ENCODE measurements at places on chromosomes 2 and 18.

GRCh38 chr2:173171924-173172643, 96.4 kb downstream of the MAP3K20 start:
- no peak for DNase-seq

- DNase-seq: no peak
These were observed 8.6 kb downstream of the CCNT2 start for GRCh38 chr2:134927195-134927594.

DNA sequence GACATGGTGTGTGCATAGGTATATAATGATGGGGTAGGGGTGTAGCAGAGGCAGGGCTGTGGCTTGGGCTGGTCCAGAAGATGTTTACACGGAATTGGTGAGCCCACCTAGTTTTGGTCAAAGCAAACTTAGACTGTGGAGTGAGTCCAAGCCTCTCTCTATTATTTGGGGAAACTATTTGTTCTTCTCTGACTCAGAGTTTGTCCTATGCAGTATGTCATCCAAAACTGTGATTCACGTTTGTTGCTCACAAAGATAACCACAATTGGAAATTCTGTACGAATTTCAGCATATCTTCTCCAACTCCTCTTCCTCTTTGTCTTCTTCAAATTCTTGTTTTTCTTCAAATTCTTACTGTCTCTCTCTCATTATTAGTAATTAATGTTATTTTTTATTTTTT, 292.9 kb downstream of the XIRP2 start:
- no peak for DNase-seq

- no peak for DNase-seq
These were observed 35.6 kb downstream of the EPAS1 start for GRCh38 chr2:46332686-46333281.

- no peak for DNase-seq
These were observed 1.9 kb upstream of the NABP1 start for GRCh38 chr2:191675807-191676721.

GRCh38 chr2:166284359-166284758, 91.4 kb downstream of the SCN9A start:
- no peak for DNase-seq

DNA sequence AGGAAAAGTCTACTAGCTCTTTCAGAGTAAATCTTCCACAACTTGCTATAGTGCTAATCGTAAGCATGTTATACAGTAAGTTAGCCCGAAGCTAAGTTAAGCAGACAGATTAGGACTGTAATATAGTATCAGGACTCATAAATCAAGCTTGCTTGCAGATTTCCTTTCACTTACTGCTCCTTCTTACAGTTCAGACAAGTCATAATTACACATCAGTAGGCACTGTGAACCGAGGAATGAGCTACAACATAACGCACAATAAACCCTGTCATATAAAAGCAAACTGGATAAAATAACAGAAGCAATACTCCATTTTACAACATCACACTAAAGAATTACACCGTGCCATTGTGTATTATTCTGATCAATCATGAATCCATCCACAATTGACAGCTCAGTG, 832.6 kb upstream of the ZEB2 start:
- DNase-seq: no peak

GRCh38 chr2:233519787-233520611, 46.6 kb downstream of the USP40 start:
- no peak for DNase-seq

- DNase-seq: no peak
These were observed 7.5 kb upstream of the TUBA4A start for GRCh38 chr2:219261024-219261855.

- no peak for DNase-seq
These were observed 9.6 kb downstream of the SERPINB8 start for GRCh38 chr18:63979409-63979920.

DNA sequence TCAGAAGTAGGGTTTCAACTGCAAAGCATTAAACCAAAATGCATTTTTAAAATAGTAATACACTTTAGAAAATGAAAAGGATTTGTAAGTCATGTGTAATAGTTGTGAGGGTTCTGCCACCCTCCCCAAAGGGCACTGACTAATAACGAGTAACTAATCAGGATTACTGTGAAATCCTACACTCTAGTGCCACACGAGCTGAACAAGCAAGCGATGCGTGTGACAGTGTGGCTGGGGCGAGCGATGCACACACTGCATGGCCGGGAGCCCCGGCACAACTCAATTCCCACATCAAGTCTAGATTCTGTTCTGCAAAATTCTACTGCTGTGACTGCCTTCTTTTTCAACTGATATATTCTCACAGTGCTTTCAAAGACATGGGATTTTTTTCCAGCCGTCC, 156.4 kb downstream of the SEPTIN10 start:
- no peak for DNase-seq

- no peak for DNase-seq
These were observed 266.5 kb downstream of the KLHL29 start for GRCh38 chr2:23651187-23652080.

- DNase-seq: peak; percentile 72
These were observed 374.1 kb downstream of the LPIN1 start for GRCh38 chr2:12120281-12121150.

DNA sequence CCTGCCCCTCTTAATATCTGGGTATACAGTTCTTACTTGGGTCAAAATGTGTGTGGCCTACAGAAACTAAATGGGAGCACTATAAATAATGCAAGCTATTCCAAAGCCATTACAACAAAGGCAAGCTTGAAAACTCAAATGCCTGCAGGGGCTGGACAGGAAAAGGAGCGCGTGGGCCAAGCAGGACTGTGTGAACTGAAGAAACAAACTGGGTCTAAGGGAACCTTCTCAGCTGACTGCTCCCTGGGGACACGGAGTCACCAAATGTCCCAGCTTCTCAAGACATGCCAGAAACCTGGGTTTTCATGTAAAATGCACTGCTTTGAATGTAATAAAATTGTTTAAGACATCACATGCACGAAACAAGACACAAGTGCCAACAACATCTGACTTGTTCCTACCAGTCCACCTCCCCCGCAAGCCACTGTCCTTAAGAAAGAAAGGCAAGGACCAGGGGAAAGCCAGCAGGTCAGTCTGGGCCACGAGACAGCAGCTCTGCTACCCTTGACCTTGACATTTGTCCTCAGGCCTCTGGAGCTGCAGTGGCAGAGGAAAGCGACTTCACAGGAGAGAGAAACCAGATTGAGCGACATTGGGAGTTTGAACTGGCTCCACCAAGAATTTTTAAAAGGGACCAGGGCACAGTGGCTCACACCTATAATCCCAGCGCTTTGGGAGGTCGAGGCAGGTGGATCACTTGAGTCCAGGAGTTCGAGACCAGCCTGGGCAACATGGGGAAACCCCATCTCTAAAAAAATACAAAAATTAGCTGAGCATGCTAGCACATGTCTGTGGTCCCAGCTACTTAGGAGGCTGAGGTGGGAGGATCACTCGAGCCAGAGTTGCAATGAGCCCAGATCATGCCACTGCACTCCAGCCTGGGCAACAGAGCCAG, 89.7 kb upstream of the SH3BP4 start:
- DNase-seq: no peak

- no peak for DNase-seq
These were observed 96.3 kb upstream of the SATB2 start for GRCh38 chr2:199554026-199554425.

DNA sequence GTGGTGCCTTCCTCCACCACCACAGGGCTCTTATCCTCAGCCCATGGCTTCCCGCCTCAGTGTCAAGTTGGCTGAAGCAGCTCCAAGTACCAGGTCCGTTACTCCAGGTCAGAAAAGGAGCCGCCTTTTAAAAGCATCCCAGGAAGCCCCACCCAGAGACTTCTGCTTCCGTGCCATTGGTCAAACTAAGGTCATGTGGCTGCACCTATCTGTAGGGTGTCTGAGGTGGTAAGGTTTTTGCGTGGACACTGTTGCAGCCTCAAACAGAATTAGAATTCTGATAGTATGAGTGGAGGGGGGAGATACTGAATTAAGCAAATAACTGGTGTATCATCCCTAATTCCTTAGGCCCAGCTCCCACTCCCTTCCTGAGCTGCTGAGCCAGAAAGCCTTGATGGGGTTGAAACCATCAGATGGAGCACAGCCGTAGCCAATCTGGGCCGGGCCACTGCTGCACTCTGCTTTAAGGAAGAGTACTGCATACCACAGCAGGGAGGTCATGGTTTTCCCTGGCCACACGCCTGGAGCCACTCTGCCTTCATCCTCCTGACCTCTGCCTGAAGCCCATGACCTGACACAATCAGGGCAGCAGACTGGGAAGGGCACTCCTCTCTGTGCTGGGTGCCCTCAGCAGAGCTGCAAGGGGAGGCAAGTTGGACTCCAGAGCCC, 8.4 kb downstream of the TMEM247 start:
- no peak for DNase-seq

DNA sequence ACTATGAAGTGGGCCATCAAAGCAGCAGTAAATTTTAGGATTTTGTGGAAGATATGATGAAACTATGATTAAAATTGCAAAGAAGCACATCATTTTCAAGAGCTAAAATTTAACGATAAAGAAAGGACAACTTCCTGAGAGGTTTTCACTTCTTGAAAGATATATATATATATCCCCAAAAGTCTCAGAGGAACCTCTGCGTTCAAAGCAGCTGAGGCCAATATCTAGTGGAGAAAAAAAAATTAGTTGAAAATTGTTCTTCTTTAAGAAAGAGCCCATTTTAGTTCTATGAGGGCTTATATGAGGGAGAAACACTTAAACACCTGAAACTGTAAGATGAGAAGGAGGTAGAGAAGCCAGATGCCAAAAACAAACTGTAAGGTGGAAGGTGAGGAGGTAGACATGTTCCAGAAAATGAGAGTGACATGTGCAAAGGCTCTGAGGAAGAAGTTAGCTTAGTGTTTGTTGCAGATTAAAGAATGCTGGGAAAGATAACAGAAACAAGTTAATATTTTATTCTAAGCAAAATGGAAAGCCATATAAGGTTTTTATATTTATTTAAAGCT, 72.9 kb upstream of the VRK2 start:
- no peak for DNase-seq

DNA sequence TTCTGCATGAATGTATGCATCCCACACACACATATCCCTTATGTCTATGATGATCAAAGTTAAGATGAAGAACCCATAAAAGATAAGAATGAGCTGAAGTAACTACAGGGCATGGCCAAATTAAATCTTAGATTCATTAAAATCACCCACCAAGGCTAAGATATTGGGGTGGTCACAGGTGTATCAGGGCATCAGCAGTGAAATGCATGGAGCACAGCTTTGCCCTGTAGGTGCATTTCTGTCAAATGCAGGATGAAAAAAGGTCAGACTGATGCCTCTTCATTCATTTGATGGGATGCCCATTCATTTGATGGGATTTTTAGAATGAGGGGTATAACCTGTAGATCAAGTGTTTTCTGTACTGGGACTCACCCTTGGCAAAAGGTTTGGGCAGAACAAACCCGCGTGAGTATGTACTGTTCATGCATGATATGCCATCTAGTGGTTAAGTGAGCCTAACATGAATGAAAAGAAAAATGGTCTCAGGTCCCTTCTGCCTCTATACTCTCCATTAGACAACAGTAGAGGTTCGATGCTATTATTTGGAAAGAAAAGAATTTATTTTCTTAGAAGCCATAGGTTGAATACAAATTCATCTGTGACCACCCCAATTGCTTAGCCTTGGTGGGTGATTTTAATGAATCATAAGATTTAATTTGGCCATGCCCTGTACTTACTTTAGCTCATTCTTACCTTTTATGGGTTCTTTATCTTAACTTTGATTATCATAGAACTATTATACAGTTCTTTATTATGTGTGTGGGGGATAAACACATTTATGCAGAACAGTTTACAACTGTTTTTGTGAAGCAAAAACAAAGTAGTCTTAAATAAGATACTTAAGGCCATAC, 43.2 kb upstream of the NOSTRIN start:
- peak; percentile 15 for DNase-seq

GRCh38 chr2:10385933-10386773, 62.0 kb downstream of the ODC1 start:
- DNase-seq: no peak

DNA sequence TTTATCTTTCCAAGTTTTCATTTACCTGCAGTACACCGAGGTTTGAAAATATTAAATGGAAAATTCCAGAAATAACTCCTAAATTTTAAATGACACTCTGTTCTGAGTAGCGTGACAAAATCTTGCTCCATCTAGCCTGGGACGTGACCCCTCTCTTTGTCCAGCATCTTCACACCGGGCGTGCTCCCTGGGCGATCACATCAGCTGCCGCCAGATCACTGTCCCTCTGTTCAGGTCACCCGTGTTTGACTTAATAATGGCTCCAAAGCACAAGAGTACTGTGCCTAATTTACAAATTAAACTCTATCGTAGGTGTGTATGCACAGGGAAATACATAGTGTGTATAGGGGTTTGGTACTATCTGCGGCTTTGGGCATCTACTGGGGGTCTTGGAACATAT, 6.1 kb upstream of the TMEM185B start:
- DNase-seq: no peak

DNA sequence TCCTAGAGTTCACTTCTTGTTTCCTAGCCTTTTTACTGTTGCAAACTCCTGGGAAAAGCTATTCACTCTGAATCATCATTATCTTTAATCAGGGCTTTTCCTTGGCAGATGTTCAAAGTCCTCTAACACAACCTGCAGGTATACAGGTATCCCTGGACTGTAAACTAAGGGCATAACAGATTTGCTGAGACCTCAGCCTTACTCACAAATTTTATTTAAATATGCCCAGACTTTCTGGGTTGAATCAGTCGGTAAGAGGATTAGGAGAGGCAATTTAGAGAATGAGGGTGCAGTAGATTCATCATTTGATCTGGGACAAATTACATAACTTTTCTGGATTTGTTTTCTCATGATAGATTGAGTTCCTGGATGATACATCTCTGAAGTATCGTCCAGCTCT, 217.8 kb upstream of the STON1 start:
- no peak for DNase-seq

DNA sequence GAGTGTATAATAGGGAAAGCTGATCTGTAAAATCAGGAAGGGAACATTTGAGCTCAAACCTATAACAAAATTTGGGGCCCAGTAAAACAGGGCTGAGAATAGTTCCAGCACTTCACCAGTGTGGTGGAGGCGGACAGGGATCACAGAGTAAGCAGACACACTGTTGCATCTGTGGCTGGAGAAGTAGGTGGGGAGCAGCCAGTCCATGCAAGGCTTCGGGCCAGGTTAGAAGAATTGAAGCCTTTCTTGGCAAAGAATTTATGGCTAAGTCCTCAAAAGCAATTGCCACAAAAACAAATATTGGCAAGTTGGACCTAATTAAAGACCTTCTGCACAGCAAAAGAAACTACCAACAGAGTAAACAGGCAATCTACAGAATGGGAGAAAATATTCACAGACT, 93.8 kb upstream of the ZBTB14 start:
- no peak for DNase-seq

GRCh38 chr2:173747035-173747434, 218.1 kb downstream of the SP3 start:
- no peak for DNase-seq

Measured in fibroblast of skin of left biceps (primary cell).